ENCODE measurements at places on chromosomes 7 and 10. TPM values are rescaled to one million over a fixed set of nuclear protein-coding genes. Genes with fewer than 3 reads are reported as not detected.

The ADAM12 gene
- 40.8 TPM for total RNA-seq

The HKDC1 gene
- 10.6 TPM for total RNA-seq

The OR2A42 gene
- not detected for total RNA-seq

The STEAP2 gene
- 19.0 TPM for total RNA-seq

The NPC1L1 gene
- under 0.01 TPM for total RNA-seq

The PLXNA4 gene
- total RNA-seq: 1.2 TPM

The RBM48 gene
- 13.9 TPM for total RNA-seq

The ARMH3 gene
- 10.7 TPM for total RNA-seq

The TUBAL3 gene
- total RNA-seq: not detected

The RNF148 gene
- total RNA-seq: 0.66 TPM

The CAV2 gene
- 112 TPM for total RNA-seq

The ASZ1 gene
- not detected for total RNA-seq

The UTF1 gene
- total RNA-seq: not detected

The AKR1C3 gene
- total RNA-seq: 26.7 TPM

The ST8SIA6 gene
- total RNA-seq: not detected

The NRP1 gene
- total RNA-seq: 516 TPM

The GPR37 gene
- total RNA-seq: 1.5 TPM
